Naive thymus-derived CD4-positive, alpha-beta T cell (primary cell): ENCODE measurements at places on chromosomes 2 and 18.
A peak's percentile ranks its signal among the peaks of the same experiment; 100 is the strongest.

DNA sequence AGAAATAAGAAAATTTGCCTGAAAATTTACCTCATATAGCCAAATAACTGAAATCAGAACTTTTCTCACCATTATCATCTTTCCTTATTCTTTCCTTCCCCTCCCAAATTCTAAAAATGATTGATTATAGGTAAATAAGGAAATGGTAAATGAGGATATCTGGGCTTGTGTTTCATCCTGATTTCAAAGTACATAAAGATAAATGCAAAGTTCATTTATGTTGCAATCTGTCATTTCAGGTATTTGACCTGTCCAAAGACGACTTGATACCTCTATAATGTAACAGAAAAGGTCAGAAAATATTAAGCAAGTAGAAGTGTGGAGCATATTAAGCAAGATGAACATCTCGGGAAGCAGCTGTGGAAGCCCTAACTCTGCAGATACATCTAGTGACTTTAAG is 3.4 kb downstream of the RBBP8 start:
- no peak for DNase-seq

GRCh38 chr2:231648579-231649174 is 56.0 kb downstream of the TEX44 start:
- no peak for DNase-seq

DNA sequence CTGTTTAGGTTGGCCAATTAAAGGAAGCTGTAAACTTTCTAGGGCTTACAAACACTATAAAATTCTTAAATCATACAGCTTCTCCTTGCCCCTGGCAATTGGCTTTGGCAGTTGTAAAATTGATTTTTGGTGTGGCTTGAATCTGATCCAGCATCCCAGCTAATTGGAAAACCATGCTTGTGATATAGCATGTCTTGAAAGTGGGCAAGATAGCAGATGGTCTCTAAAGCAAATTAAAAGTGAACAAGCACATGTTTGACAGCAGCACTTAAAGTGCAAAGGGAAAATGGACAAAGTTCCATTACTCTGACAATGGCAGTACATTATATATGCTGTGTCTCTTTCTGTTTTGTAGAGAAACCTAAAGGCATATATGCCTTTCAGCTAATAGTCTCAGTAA is 302.9 kb upstream of the NXPH2 start:
- no peak for DNase-seq

DNA sequence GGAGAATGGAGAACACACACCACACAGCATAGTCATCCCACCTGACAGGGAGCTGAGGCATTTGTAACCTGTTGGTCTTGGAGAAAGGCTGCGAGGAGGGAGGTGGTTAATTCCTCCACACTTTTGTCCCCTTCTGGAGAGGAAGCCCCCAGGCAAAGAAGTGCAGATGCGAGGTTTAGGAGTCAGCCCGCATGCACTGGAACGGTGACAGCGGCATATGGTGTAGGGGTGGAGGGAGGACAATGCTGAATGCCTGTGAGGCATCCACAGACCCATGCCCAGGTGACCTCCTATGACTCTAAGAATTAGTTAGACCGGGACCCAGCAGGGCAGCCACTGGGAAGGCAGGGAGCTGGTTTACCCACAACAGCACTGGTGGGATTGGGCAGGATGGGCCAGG is 12.2 kb downstream of the SPATA3 start:
- DNase-seq, result no peak

GRCh38 chr2:111120253-111121027 is at the start of gene BCL2L11:
Gene BCL2L11 (plus strand): TSS chr2:111120914. CDS start chr2:111123746, 2,832 bp downstream.
- DNase-seq, result peak; percentile 86

- no peak for DNase-seq
Measured at GRCh38 chr2:229050133-229050532, 221.0 kb downstream of the PID1 start.

GRCh38 chr18:23143016-23143814 is 7.9 kb downstream of the CABLES1 start:
- no peak for DNase-seq

DNA sequence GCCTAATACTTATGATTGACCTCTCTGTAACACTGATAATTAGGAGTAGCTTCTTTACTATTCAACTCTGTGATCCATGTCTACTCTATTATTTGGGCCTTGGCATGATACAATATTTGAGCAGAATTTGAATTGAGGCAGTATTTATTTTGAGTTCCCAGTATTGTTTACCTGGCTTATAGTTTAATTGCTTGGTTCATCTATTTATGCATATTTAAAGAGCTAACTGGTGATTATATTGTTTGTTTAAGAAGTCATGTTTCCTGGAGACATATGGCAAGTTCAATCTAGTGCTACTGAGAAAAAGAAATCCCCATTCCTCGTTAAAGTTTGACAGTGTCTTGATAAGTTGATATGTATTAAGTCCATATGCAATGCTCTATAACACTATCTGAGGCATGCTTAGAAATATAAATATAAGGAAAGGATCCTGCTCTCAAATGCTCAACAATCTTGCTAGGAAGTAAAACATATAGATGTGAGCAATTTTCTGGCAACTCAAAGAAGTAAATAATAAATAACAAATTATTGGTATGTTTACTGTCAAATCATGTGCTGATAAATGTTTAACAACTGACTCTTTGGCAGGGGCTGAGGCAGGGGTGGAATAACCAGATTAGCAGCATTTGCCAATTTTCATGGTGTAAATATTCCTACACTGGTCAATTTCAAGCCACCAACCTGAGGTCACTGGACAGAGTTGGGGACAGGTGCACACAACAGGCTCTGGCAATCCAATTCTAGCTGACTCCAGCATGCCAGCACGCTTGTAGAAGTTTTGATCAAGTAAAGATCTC is 430.2 kb upstream of the PIK3C3 start:
- no peak for DNase-seq

- DNase-seq, result no peak
Measured at GRCh38 chr2:230775737-230776136, 63.1 kb downstream of the CAB39 start.

GRCh38 chr18:68928762-68929675 is 131.1 kb downstream of the CCDC102B start:
- DNase-seq, result no peak

GRCh38 chr18:23229472-23229871 is 94.2 kb downstream of the CABLES1 start:
- DNase-seq, result no peak

DNA sequence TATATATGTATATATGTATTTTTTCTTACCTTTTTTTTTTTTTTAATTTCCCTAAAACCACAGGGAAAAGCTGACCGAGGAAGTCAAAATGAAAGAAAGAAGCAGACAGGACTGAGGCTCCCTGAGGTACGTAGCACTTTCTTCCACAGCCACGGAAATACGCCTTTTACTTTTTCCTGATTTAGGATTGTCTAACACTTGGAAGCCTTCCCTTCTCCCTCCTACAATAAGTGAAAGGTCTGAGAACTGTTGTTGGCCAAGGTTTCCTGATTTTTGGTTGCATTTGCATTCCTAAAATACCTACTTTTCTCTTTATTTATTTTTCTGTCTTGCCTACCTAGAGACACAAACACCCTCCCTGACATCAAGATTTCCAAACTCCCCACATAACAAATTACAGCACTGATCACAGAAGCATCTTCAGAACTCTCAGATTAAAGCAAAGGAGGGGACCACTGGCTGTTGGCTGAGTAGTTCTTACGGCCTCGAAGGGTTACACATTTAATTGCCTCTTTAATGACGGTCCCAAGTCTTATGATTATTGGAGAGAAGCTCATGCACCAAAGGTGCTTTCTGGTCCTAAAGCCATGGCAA is 778.5 kb upstream of the FANCL start:
- no peak for DNase-seq

- no peak for DNase-seq
Measured at GRCh38 chr2:42558827-42559226, 9.6 kb upstream of the MTA3 start.

- DNase-seq, result no peak
Measured at GRCh38 chr2:74391209-74391579, 11.1 kb upstream of the DCTN1 start.

GRCh38 chr2:221203125-221203524 is 369.0 kb downstream of the EPHA4 start:
- no peak for DNase-seq

DNA sequence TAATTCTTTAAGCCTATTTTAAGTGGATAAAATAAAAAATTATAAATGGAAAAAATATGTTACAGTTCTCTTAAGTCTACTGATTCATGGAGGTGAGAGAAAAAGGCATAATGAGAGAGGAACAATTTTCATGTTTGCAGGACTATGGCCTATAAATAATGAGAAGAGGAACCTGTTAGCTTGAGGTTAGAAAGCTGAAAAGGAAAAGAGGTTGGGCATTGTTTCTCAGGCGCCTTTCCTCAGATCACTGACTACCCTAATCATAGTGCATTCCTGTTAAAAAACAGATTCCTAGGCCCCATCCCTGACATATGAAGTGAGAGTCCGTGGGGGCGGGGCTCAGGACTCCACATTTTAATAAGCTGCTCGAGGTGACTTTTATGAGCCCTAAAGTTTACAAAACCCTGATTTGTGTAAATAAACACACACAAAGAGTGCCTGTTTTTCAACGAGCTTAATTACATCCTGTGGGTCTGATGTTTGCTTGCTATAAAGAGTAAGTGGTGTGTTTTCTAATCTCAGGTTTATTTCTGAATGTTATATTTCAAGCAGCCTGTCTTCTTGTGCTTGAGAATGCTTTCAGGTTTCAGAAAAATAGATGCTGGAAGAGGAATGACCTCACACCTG is 335.5 kb downstream of the CLIP4 start:
- no peak for DNase-seq

GRCh38 chr2:184004948-184005672 is 593.2 kb upstream of the ZNF804A start:
- DNase-seq, result no peak

DNA sequence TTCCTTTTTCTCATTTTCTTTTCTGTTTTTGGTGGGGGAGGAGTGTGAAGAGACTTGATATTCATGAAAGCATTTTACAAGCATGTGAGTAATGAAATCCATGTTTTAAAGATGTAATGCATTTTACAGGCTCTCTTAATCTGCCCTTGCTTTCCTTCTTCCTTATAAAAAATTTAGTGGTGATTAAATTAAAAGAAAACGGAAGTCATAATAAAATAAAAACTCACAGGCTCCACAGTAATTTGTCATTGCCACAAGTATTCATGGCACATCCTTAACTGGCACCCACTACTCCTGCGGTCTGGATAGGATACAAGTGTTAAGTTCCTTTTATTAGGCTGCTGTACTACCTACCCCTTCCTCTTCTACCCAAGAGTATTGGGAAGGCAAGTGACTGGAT is 241.2 kb downstream of the SLC4A3 start:
- DNase-seq, result no peak

DNA sequence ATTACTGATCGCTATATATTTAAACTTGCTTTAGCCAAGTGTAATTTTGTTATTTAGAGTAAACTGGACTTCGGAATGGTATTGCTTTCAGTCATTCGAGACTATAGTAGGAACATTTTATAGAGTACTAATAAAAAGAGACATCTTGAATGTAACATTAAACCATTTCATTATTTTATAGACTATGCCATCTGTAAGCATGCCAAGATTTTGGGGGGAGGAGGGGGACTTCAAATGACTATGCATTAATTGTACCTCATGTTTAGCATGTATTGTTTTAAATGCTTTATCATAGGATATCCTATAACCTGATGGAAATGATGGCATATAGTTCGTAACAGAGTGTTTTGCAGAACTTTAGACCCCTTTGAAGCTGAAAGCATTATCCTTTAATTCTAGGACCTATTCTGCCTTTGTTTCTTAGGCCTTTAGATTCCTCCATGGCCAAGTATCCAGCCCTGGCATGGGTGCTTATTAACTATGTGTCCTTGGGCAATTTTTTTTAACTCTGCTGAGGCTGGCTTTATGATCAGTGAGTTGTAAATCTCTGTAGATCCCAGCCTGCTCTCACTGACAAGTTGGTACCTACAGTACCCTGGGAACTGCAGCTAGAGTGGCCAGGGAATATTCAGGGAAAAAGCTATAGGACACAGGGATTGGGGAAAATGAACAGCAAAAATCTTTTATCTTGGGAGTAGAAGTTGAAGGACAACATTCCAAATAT is 93.4 kb downstream of the PARD3B start:
- no peak for DNase-seq

DNA sequence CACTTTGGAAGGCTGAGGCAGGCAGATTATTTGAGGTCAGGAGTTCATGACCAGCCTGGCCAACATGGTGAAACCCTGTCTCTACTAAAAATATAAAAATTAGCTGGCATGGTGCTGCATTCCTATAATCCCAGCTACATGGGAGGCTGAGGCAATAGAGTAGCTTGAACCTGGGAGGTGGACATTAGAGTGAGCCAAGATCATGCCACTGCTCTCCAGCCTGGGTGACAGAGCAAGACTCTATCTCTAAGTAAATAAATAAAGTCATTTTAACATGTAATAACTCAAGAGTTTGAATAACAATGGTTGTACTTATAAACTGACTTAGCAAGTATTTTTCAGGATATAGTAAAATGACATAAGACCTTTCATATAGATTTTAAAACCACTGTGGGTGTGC is 169.3 kb upstream of the FN1 start:
- DNase-seq, result no peak

DNA sequence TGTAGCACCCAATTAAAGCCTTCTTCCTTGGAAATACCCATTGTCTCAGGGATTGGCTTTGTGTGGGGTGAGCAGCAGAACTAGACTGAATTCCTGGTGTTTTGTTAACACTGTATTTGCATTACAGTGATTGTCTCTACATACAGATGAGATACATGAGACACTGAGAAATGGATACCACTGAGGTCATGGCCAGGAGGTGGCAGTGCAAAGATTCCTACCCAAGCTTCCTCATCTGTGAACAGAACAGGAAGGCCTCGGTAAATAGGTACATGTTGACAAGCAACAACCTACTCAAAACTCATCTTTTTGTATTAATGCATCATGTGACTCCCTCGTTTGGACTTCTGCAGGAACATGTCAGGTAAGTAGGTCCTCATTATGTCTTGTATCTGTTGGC is 445.8 kb upstream of the RGPD4 start:
- no peak for DNase-seq

GRCh38 chr2:19714926-19715325 is 186.9 kb downstream of the TTC32 start:
- no peak for DNase-seq

DNA sequence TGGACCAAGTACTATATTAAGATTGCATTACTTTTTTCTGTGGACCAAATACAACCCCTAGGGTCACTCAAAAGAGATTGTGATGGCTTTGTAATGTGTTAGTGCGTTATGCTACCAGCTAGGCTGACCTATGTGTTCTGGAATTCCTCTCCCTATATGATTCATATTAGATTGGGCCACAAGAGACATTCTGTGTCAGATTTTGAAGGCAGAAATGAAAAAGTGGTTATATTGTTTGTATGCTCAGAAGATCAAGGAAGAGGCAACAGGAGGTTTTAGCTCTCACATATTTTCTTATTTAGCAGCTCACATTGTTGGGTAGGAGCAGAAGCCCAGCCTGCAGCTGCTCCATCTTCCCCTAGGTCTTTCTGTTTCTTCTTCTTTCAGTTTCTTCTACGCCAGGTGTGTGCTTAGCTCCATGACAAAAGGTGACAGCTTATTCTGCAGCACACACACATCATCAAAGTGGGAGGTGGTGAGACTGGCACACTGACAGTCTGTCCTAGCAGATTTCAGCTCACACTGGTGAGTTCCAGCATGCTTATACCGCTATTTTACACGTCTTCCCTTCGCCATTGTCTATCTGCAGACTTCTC is 156.8 kb upstream of the UBE2E3 start:
- DNase-seq, result no peak

- no peak for DNase-seq
Measured at GRCh38 chr18:54794823-54795222, 33.5 kb upstream of the RAB27B start.
